CD4-positive, alpha-beta T cell treated with Interleukin-17A for 4 hours (primary cell): ENCODE measurements at places on chromosomes 4 and X.

DNA sequence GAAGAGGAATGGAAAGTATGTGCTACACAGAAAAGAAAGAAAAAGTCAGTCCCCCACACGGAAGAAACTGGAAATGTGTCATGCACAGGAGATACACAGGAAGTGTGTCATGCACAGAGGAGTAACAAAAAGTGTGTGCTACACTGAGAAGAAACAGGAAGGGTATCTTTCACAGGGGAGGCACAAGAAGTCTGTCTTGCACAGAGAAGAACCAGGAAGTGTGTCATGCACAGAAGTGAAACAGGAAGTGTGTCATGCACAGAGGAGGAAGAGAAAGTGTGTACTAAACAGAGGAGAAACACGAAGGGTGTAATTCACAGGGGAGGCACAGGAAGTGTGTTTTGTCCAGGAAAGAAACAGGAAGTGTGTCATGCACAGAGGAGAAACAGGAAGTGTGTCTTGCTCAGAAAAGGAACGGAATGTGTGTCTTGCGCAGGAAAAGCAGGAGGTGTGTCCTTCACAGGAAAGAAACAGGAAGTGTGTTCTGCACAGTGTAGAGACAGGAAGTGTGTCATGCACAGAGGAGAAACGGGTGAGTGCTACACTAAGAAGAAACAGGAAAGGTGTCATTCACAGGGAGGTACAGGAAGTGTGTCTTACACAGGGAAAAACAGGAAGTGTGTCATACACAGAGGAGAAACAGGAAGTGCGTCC lies 527.2 kb upstream of the PRKX start:
- DNase-seq, result no peak

DNA sequence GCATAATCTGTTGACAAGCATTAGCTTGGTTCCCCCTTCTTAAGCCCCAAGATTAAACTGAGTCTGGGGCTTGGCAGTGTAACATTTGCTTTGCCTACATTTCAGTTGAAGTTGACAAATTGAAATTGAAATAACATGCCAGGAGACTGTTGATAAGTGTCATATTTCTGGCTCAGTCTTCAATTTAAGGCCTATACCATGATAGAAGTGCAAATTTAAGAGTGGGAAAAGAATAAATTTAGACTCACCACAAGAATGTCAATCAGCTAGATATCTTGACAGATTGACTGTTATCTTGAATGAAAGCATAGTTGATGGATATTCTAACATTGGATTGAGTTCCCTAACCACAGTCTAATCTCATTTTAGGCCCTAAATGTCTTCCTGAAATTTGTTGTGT lies 117.6 kb downstream of the MAGEB17 start:
- no peak for DNase-seq

DNA sequence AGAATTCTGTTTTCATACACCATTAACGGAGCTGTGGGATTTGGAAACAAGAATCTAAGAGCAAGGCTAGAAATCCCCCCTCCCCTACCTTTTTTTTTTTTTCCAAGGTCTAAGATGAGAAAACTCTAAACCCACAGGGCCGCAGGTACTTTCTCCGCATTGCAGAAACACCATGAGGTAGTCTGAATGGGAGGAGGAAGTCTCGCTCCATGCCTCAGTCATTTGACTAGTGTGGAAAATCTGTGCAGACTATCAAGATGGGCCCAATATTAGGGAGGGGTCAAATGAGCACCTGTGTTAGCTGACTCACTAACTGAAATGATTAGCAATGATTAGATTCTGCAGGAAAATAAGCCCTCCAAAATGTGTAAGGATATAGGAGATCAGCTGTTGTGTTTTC lies 40.9 kb upstream of the MAP3K15 start:
- DNase-seq, result no peak

GRCh38 chr4:3703677-3704521 lies 62.3 kb upstream of the ADRA2C start:
- DNase-seq, result no peak

- DNase-seq, result no peak
These were observed 21.9 kb upstream of the EMCN start for GRCh38 chr4:100539706-100540105.

DNA sequence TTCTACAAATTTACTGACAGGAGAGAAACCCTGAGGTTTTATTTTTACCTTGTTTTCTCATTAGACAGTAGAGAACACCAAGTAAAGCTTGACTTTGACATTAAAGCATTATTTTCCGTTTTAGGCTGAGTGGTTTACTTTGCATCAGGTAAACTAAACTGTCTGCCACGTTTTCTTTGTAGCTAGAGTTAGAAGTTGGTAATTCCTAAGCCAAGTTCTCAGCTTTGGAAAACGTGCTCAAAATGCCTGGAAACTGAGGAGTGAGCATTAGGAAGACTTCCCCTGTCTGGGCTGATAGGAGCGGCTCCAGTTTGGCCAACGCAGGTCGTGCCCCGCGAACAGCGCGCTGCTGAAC lies 819 bp downstream of the PDLIM3 start:
- DNase-seq, result no peak

DNA sequence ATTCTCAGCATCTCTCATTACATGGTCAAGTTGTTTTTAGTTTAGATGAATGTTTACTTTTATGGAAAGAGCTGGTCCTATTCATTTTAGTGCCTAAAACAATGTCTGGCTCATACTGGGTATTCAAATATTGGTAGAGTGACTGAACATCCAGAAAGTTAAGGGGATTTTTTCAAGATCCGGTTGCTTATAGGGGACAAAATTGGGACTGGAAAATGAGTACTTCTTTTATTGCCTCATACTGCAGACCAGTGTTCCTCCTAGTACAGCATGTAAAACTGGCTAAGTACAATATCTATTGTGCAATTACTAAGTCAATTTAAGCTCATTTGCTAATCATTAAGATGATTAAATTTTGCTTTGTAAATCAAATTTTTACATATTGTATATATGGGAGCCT lies 13.9 kb downstream of the RP2 start:
- DNase-seq, result no peak

DNA sequence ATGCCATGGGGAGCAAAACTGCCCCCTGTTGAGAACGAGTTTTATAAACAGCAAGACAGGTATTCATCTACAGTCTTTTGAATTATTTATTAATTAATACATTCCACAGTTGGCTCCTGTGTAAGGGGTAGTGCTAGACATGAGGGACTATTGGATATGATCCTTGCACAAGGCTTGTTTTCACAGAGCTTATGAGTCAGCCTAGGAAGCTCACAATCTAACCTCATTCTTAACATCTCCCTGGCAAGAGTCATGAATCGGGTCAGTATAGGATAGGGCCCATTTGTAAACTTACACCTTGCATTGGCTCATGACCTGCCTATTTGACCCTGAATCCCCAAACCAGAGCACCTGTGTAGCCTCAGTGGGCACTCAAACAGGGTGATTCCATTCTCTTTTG lies 209.1 kb upstream of the HCCS start:
- DNase-seq, result no peak

GRCh38 chrX:149274516-149275105 lies 230.5 kb downstream of the IDS start:
- DNase-seq, result no peak

DNA sequence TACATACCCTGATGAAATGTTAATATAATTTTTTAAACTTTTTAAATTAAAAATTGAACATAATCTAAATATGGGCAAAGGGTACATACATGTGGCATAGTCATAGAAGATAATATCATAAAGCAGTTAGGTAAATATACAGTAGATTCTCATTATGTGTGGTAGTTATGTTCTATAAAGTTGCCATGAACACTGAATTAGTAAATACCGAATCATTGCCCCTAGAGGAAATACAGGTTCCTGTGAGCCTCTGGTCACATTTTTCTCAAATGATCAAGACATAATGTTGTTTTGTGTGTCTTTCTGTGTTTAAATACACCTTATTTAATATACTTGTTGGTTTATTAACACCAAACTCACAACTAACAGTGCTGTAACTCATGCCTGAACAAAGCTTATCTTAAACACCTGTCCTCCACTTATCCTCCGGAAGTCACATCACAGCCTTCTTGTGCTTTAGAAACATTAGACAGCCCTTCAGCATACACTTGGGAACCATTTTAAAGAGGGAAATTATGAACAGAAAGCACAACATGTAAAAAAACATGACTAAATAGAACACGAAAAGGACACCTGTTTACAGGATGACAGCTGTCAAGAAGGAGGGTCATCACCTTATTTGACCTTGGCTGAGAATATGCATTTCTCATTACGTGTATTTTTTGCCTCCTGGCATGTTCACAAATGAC lies 169.4 kb upstream of the NAP1L5 start:
- DNase-seq, result no peak

- DNase-seq, result no peak
These were observed 102.7 kb downstream of the SLC4A4 start for GRCh38 chr4:71441186-71442169.

DNA sequence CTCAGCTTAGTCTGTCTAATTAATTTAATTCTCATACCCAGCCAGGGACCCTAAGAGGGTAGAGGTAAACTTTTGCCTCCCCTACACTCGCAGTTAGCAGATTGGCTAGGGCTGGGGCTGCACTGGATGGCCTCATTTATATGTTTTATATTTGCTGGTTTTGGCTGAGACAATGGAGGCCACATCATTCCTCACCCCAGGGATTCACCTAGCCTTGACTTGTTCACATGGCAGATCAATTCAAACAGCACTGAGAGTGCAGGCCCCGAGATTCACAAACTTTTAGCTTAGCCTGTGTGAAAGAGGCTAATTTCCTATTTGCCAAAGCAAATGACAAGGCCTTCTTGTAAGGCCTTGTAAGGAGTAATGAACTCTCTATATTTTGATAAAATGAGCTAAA lies 844.4 kb downstream of the ARAP2 start:
- DNase-seq, result no peak

DNA sequence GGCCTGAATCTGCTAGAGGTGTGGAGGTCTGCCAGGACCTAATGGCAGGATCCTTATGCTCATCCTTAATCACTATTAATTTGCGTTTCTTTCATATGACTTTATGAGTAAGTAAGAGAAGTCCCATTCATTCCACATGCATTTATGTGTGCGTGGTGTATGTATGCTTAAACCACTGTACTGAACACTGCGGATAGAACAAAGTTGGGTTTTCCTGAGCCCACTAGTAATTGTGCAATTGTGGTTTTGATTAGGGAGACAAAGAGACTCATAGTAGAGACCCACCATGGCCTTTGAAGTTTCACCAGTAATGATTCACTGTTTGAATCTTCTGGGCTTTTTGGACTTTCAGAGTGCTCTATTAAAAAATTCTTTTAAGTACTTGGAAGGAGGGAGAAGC lies 498.5 kb upstream of the DIPK2B start:
- no peak for DNase-seq

DNA sequence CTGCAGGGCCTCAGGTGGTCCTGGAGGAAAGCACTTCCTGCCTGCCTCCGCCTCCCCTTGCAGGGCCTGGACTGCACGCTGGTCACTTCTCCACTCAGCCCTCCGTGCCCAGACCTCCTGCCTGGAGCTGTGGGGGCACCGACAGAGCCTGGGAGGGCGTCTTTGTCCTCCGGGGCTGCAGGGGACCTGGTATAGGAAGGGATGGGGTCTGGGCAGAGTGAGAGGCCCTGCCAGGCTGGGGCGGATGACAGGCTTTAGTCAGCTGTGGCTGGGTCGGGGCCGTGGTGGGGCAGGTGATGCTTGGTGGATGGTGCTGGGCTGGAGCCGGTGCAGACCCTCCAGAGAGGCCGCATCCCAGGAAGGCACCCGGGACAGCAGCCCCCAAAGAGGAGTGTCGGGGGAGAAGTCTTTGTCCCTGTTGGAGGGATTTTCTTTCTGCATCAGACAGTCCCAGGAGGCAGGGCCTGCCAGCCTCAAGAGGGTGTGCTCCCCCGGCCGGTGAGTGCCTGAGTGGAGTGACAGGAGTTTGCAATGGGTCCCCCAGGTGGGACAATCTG lies 1.3 kb downstream of the DOK7 start:
- no peak for DNase-seq

DNA sequence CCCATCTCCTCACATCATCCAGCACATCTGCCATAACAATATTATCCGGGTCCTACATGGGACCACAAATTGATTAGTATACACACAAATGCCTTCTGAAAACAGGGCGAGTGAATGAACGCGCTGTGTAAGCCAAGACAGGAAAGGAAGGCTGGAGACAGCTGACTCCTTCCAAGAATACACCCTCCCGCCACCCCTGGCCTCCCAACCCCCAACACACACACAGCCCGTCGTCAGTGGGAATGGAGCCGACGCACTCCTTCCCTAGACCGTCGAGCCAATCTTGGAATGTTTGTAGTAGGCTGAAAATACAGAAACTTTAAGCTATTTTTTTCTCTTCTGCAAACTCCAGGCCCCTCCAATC lies 319 bp upstream of the MAGEH1 start:
- DNase-seq, result no peak

DNA sequence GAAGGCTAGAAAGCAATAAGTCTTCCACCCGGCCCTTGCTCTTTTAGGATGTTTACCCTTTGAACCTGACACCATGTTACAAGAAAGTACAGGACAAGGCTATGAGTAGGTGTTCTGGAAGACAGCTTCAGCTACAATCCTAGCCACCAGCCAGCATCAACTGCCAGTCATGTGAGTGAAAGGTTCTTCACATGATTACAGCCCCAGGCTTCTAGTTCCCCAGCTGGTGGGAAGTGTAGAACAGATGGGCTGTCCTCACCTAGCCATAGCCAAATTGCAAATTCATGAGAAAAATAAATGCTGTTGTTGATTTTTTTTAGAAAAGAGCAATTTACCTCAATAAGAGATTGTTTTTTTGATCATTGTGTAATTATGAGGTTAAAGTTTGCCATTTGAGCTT lies 60.8 kb downstream of the GRXCR1 start:
- DNase-seq, result no peak

- DNase-seq, result no peak
These were observed 13.8 kb upstream of the ADAMTS3 start for GRCh38 chr4:72582853-72583252.

GRCh38 chr4:180630012-180630665 lies 1613.1 kb upstream of the TENM3 start:
- no peak for DNase-seq

- DNase-seq, result no peak
These were observed 87.9 kb upstream of the PACRGL start for GRCh38 chr4:20612313-20612712.

DNA sequence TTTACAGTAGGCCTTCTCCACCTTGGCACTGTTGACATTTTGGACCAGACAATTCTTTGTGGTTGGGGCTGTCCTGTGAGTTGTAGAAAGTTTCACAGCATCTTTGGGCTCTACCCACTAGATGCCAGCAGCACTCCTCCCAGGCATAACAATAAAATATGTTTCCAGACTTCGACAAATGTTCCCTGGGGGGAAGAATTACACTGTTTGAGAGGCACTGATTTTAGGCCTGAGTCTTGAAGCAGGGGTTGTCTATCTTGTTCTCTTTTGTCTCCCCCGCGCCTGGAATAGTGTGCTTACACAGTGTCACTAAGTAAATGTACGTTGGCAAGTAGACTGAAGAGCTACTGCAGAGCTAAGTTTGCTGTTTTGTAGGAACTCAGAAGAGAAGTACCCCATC lies 254.4 kb upstream of the BOD1L1 start:
- no peak for DNase-seq

GRCh38 chr4:46715468-46715867 lies 193.6 kb downstream of the COX7B2 start:
- DNase-seq, result no peak
